ENCODE measurements at places on chromosomes 6 and 20. TPM values are rescaled to one million over a fixed set of nuclear protein-coding genes. Genes with fewer than 3 reads are reported as not detected.

C6orf120 gene
- 28.8 TPM for total RNA-seq

GPX6 gene
- not detected for total RNA-seq

MRPS18B gene
- total RNA-seq = 57.9 TPM

CD164 gene
- 53.8 TPM for total RNA-seq

EFCAB8 gene
- total RNA-seq = not detected

All from A375 (cell line).